Thymus (tissue), 14 donors: ENCODE measurements at places on chromosomes 5 and 9. TPM values are rescaled to one million over a fixed set of nuclear protein-coding genes. Genes with fewer than 3 reads are reported as not detected.

DIPK1B gene
- 10.1 TPM for total RNA-seq

CRHBP gene
- 0.76 TPM for total RNA-seq

ADAM19 gene
- 13.2 TPM for total RNA-seq

TMC1 gene
- total RNA-seq = 0.28 TPM

DMRTA1 gene
- total RNA-seq = 0.71 TPM

ECSCR gene
- 8.7 TPM for total RNA-seq

EDIL3 gene
- 0.52 TPM for total RNA-seq

SUSD3 gene
- total RNA-seq = 43.8 TPM

TRMT10B gene
- 3.6 TPM for total RNA-seq

C5orf58 gene
- not detected for total RNA-seq

TRPM6 gene
- 0.47 TPM for total RNA-seq

MYMK gene
- 0.47 TPM for total RNA-seq

GRXCR2 gene
- 0.05 TPM for total RNA-seq

TMEM8B gene
- 1.5 TPM for total RNA-seq

PROB1 gene
- total RNA-seq = 0.76 TPM

KLHL9 gene
- total RNA-seq = 24.8 TPM

TBC1D13 gene
- total RNA-seq = 5.0 TPM

CSF1R gene
- 7.6 TPM for total RNA-seq

QRFP gene
- 0.05 TPM for total RNA-seq

NEK6 gene
- total RNA-seq = 9.8 TPM

SIMC1 gene
- 5.3 TPM for total RNA-seq

ENTREP1 gene
- total RNA-seq = 4.1 TPM

SPRY4 gene
- 1.6 TPM for total RNA-seq

SH3PXD2B gene
- 3.2 TPM for total RNA-seq

RELL2 gene
- total RNA-seq = 10.0 TPM

SPATA31D4 gene
- not detected for total RNA-seq

LCN1 gene
- total RNA-seq = 0.19 TPM
